Thoracic aorta (tissue), 2 donors: ENCODE measurements at places on chromosomes 6 and 20. TPM values are rescaled to one million over a fixed set of nuclear protein-coding genes. Genes with fewer than 3 reads are reported as not detected.

DNA sequence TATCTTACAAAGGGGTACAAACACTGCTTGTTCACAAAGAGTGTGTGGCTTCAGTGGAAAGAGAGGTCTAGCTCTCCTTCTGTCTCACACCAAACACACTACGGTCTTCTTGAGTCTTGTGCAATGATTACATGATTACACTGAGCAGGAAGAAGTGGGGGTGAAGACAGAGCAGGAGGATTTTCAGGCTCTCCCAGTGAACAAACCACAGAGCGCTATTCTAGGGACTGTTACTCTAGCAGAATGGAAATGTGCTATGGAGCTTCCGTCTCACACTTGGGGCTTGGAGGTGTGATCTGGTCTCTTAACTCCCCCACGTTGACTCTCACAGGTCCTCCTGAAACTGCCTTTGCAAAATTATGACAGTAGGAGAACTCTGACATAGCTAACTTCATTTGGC lies 203.4 kb downstream of the MYLK4 start:
- no peaks in the 10 kb centered on the region for H3K4me1 ChIP-seq
- H3K27me3 ChIP-seq = no peaks in the 10 kb centered on the region
- no peaks in the 10 kb centered on the region for H3K36me3 ChIP-seq
- no peak overlapping the region for H3K27ac ChIP-seq
- DNase-seq = no peak

TMEM74B gene
- not detected for total RNA-seq

NMBR gene
- 0.49 TPM for total RNA-seq

BTN3A1 gene
- 13.5 TPM for total RNA-seq

STX11 gene
- total RNA-seq = 17.2 TPM

ENPP5 gene
- 9.4 TPM for total RNA-seq

DNA sequence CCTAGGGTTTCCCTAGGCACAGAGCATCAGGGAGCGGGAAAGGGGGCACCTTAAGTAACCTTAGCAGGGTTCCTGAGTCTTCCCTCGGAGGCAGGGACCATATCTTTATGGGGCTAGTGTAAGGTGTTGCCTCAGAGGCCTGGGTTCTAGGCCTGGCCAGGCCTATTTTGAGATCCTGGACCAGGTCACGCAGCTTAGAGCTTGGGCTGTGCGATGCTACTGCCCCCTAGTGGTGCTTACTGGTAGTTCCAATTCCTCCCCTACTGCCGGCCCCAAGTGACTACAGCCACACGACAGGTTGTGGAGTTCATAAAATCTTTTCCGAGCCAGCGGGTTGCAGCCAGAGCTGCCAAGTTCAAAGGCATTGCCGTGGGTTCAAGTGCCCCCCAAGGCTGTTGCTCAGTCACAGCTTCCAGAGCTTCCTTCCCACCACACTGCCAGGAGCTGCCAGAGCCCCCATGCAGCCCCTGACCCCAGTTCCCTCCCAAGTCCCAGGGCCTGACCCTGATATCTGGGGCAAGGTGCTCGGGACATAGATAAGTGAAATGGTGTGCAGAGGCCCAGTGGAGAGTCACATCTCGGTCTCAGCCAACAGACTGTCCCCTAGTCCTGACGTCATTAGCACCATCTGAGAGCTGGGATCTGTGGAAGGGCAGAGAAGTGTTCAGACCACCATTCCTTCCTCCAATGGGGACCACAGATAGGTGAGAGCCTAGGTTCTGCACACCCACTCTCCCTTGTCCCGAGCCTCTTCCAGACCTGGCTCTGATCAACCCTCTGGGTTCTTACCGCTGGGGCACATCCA lies 3.3 kb downstream of the LRRC73 start:
- no peak for DNase-seq
- H3K27ac ChIP-seq = no peak overlapping the region
- peaks cover 23% of the 10 kb centered on the region for H3K4me1 ChIP-seq
- H3K27me3 ChIP-seq = no peaks in the 10 kb centered on the region
- peaks cover 22% of the 10 kb centered on the region for H3K36me3 ChIP-seq

DNA sequence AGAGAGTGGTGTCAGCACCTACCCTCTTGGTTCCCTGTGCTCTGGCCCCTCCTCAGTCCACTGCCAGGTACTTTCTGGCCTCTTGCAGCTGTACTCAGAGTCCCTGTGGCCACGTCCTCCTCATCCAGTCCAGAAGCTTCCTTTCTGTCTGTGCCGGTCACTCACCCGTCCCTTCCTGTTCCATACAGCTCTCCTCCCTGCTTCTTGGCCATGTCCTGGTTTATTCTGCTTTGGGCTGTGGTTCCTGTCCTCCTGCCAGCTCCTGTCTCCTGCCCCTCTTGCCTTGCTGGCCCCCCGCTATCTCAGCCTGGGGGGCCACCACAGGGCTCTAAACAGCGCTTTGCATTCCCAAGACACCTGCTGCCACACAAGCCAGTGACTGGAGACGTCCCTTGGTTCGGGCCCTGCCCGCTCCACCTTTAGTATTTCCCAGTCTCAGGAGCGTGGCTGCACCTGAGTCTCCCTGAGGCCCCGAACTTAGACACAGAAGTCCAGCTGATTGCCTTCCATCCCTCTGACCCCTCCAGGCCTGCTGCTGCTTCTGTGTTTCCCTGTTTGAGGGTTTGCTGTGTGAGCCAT lies 15.5 kb upstream of the RBM38 start:
- no peak overlapping the region for H3K27ac ChIP-seq
- peak overlapping the region; percentile 11 for H3K4me3 ChIP-seq

- H3K4me1 ChIP-seq = no peaks in the 10 kb centered on the region
- no peak for DNase-seq
- H3K27ac ChIP-seq = no peak overlapping the region
Measured at GRCh38 chr6:52647199-52647598, 23.7 kb upstream of the TMEM14A start.

- no peak overlapping the region for H3K27ac ChIP-seq
- no peaks in the 10 kb centered on the region for H3K36me3 ChIP-seq
- H3K4me1 ChIP-seq = no peaks in the 10 kb centered on the region
Measured at GRCh38 chr6:19632230-19632629, 204.9 kb upstream of the ID4 start.

GRCh38 chr6:4128072-4128471 lies 7.3 kb downstream of the ECI2 start:
- peaks cover 18% of the 10 kb centered on the region for H3K4me1 ChIP-seq
- DNase-seq = no peak
- no peak overlapping the region for H3K27ac ChIP-seq

UBR2 gene
- 25.9 TPM for total RNA-seq

- H3K27ac ChIP-seq = no peak overlapping the region
- H3K4me3 ChIP-seq = no peak overlapping the region
- DNase-seq = no peak
- no peaks in the 10 kb centered on the region for H3K27me3 ChIP-seq
- no peaks in the 10 kb centered on the region for H3K4me1 ChIP-seq
- peaks cover 16% of the 10 kb centered on the region for H3K36me3 ChIP-seq
Measured at GRCh38 chr6:53103993-53104675, 38.9 kb downstream of the FBXO9 start.

- H3K27ac ChIP-seq = no peak overlapping the region
- H3K27me3 ChIP-seq = no peaks in the 10 kb centered on the region
- H3K4me1 ChIP-seq = no peaks in the 10 kb centered on the region
- H3K36me3 ChIP-seq = no peaks in the 10 kb centered on the region
Measured at GRCh38 chr6:107763946-107764345, 60.2 kb downstream of the SCML4 start.

MCHR2 gene
- total RNA-seq = not detected

DNA sequence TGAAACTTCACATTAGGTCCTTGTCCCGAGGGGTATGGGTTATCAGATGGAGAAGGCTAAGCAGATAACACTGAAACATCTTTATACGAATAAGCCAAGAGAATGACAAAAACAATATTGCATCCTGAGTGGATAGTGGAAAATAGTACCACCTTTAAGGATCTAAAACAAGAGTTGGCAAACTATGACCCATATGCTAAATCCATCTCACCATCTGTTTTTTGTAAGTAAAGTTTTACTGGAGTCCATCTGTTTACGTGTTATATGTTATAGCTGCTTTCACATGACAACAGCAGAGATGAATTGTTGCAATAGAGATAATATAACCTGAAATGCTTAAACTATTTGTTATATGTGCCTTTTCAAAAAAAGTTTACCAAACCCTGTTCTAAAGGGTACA lies 76.1 kb upstream of the TRDN start:
- no peaks in the 10 kb centered on the region for H3K27me3 ChIP-seq
- no peaks in the 10 kb centered on the region for H3K36me3 ChIP-seq
- no peaks in the 10 kb centered on the region for H3K4me1 ChIP-seq
- DNase-seq = no peak

- no peak for DNase-seq
- no peaks in the 10 kb centered on the region for H3K36me3 ChIP-seq
- peaks cover 3% of the 10 kb centered on the region for H3K4me1 ChIP-seq
Measured at GRCh38 chr6:1312203-1312472, 240 bp downstream of the FOXQ1 start.

GRCh38 chr20:63432577-63433325 lies 39.7 kb downstream of the KCNQ2 start:
- DNase-seq = no peak
- no peaks in the 10 kb centered on the region for H3K27me3 ChIP-seq

- H3K4me3 ChIP-seq = no peak overlapping the region
- no peak for DNase-seq
- no peak overlapping the region for H3K27ac ChIP-seq
- no peaks in the 10 kb centered on the region for H3K27me3 ChIP-seq
- no peaks in the 10 kb centered on the region for H3K4me1 ChIP-seq
- H3K36me3 ChIP-seq = no peaks in the 10 kb centered on the region
Measured at GRCh38 chr6:50116797-50117542, 67.2 kb upstream of the DEFB112 start.

- peaks cover 19% of the 10 kb centered on the region for H3K4me1 ChIP-seq
- no peaks in the 10 kb centered on the region for H3K36me3 ChIP-seq
- no peak overlapping the region for H3K27ac ChIP-seq
- no peak for DNase-seq
- no peak overlapping the region for H3K4me3 ChIP-seq
- peaks cover 2% of the 10 kb centered on the region for H3K27me3 ChIP-seq
Measured at GRCh38 chr6:150138638-150139037, 4.2 kb upstream of the PPP1R14C start.

DNA sequence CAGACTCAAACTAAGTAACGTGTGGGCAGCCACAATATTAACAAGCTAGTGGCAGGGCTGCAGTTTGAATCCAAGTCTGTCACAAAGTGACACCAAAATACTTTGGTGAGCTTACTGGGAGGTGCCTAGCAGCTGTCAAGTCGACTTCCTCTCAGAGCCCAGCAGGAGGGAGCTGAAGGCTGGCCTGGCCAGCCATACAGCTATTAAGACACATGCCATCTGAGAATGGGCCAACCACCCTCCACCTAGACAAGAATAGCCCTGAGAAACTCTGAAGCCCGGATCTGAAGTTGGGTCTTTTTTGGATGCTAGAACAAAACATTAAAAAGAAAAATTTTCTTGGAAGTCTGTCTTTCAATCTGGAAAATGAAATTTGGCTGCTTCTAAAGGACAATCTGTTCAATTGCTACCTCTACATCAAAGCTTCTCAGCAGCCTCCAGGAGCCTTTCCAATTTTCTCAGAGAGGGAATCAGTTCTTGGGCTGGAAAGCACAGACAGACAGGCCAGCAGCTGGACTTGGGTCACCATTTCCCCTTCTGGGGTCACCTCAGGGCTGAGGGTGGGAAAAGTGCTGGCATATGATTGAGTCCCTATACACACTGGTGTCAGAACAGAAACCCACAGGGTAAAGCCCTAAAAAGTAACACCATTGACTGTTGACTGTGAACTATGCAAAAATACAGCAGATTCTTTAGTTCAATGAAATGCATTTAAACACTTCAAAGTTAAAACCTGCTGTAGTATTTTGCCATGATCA lies 42.9 kb downstream of the UQCC1 start:
- no peaks in the 10 kb centered on the region for H3K27me3 ChIP-seq
- peaks cover 6% of the 10 kb centered on the region for H3K36me3 ChIP-seq
- peaks cover 20% of the 10 kb centered on the region for H3K4me1 ChIP-seq
- H3K27ac ChIP-seq = peak overlapping the region; percentile 46
- no peak for DNase-seq

BPIFA1 gene
- not detected for total RNA-seq

COL19A1 gene
- total RNA-seq = 0.07 TPM

DNA sequence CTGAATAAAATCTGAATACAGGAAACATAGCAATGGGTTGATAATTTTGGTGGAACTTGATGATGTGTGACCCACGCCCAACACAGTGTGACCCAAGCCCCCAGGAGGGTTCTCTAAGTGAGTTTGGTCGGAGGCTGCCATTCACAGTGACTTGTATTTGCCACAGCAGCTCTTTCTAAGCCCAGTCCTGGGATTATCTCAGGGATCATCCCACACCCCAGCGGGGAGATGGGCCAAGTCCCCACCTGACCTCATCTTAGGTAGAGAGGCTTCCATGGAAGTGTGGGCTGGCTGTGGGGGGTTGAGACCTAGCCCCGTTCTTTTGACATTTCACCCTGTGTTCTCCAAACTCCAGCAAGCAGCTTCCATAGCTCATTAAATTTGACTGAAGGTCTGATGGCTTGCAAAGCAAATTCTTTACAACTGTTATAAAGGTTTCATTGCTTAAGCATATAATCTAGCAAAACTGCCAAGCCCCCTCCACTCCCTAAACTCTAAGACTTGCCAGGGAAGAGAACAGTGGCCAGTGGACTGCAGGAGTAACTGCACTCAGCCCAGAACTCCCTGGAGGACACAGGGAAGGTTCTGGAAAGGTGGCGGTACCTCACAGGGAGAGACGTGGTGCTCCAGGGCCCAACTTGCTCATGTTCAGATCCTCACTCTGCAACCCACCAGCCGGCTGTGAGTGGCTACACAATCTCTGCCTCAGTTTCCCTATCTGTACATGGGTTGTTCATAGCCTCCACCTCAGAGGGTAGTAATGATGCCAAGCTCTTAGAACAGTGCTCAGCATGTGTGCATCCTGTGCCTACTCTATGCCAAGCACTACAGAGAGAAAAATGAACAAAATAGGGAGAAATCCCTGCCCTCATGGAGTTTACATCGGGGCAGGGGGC lies 1.0 kb upstream of the PCK1 start:
- H3K4me1 ChIP-seq = no peaks in the 10 kb centered on the region
- H3K4me3 ChIP-seq = no peak overlapping the region
- no peak overlapping the region for H3K27ac ChIP-seq

DNA sequence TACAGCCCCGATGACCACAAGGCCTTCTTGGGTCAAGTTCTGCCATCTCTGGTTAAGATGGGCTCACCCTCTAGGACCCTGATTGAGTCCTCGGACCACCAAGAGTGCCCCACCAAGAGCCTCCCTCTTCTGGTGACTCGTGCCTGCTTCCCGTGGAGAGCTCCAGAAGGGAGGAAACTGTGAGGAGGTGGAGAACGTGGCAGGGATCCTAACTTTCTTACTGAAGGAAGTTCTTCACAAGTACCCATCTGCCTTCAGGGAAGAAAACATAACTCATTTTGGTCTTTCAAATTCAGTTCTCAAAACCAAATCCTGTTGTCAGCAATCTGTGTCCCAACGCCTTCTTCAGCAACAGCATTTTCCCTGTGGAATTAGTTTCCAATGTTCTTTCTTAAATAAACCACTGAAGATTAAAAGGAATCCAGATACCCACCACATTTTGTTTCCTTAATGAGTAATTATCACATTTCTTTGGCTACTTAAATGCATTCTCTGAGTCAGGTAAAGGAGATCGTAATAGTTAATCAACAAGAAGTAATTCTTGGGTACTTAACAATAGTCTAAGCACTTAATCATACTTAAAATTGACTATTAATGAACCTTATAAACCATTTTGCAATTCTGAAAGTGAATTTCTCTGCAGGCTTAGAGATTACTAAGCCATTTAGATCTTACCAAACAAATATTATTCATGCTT lies 185.8 kb upstream of the SGK1 start:
- no peak overlapping the region for H3K4me3 ChIP-seq
- H3K27me3 ChIP-seq = no peaks in the 10 kb centered on the region
- no peaks in the 10 kb centered on the region for H3K36me3 ChIP-seq
- H3K4me1 ChIP-seq = peaks cover 14% of the 10 kb centered on the region
